ENCODE measurements at places on chromosomes 5 and 9.

DNA sequence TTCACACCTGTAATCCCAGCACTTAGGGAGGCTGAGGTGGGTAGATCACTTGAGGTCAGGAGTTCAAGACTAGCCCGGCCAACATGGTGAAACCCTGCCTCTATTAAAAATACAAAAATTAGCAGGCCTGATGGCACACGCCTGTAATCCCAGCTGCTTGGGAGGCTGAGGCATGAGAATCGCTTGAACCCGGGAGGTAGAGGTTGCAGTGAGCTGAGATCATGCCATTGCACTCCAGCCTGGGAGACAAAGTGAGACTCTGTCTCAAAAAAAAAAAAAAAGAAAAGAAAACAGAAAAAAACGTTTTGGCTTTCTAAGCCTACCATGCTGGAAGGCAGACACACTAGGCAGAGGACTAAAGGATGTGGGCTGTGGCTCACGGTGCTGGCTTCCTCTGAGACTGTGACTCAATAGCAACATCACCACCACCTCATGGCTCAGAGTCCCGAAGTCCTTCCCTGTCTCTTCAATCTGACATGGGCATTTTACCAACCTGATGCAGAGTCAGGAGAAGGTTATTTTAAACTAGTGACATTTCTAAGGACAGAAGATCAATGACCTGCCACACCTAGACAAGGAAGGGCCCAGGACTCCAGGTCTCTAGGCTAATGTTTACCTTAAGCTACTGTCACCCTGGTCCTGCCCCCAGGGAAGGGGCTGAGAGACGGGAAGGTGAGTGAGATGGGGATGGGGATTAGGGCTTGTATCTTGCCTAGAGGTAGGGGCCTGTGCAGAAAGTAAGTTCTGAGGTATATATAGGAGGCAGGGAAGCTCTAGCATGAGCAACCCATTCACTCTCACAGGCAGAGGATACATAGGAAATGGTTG lies 3.7 kb downstream of the ECSCR start:
- no peak for DNase-seq

DNA sequence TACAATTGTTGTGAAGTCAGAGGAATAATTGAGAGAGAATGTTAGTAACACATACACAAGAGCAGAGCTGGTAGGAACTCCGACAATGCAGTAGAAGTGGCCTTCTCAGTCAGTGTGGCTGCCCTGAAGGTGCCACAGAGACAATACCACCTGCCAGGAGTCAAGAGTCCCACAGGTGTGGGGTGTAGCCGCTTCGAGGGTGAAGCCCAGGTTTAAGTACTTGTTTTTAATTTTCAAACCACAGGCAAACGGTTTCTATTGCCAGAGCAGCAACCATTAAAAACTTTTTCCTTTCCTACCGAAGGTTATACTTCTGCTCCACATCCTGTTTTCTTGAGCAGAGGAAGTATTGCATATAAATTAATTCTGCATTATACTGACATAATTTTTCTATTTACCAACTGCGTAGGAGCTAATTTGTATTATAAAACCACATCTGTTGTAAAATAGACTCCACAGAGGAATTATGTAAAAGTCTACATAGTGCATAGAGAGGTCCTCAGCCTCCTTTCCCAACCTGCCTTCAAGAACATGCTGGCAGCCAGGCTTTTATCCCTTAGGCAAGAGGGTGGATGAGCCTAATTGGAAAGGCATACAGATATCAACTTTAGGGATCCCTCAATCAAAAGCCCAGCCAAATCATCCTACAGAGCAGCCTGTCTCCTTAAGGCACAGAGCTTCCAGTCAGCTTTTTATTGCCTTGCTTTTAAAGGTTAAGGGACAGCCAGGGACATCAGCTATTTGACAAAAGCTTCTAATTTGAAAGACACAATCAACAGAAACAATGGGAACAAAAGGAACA lies 12.9 kb upstream of the ACTBL2 start:
- no peak for DNase-seq

- DNase-seq: no peak
Measured at GRCh38 chr5:176846335-176847140, 36.2 kb downstream of the UNC5A start.

GRCh38 chr5:33641744-33642505 lies 201.2 kb downstream of the TARS1 start:
- DNase-seq: no peak

DNA sequence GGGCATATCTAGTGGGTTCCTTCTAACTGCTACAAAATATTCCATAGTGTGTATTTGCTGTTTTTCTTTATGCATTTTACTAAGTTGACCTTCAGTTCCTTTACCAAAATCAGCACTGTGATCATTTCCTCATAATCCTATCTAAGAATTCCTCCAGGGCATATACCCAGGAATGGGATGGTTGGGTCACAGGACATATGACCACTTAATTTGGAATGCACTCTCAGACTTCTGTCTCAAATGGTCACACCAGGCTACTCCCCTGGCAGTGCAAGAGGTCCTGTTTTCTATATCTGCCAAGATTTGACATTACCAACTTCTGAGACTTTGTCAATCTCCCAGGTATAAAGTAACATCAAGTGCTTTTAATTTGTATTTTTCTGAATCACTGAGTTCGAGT lies 63.9 kb downstream of the ADAMTS12 start:
- DNase-seq: no peak

DNA sequence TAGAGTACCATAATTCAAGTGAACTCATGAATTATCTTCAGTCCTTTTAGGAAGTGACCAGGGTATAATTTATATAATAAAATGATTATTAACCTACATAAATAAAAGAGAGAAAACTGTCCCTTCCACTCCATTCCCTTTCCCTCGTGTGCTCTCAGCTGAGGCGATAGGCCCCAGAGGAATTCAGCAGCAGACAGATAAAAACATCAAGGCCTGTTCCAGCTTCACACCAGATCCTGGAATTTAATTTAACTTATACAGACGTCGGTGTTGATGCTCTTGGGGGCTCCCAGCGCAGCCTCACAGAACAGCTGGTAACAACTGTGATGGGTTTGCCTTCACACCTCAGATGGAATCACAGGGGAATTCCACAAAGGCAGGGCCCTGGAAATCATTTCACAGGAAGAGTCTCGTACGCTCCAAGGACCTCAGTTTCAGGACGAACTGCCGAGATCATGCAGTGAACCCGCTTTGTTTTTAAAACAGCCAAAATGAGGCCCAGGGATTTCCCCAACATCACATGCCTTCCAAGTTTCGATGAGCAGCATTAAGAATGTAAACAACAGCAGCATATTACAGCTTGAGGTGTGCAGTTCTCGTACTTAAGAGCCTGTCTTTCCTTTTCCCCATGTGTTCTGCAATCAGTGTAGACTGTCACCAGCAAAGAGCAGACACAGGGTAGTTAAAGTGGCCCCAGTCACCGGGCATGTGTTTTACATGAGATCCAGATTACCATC lies 73.6 kb upstream of the ALDH1B1 start:
- no peak for DNase-seq

GRCh38 chr5:36033486-36033885 lies 33.2 kb downstream of the UGT3A2 start:
- DNase-seq: no peak

DNA sequence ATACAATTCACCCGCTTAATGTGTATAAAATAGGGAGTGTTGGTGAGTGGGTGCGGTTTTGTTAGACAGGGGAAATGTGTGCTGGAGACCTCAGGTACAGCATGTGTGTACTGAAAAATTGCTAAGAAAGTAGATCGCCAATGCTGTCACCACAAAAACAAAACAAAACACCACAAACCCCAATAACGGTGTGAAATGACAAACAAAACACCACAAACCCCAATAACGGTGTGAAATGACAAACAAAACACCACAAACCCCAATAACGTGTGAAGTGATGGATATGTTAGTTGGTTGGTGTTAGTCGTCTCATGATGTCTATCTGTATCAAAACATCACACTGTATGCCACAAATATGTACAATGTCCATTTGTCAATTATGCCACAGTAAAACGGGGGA lies 14.2 kb upstream of the GFPT2 start:
- DNase-seq: no peak

DNA sequence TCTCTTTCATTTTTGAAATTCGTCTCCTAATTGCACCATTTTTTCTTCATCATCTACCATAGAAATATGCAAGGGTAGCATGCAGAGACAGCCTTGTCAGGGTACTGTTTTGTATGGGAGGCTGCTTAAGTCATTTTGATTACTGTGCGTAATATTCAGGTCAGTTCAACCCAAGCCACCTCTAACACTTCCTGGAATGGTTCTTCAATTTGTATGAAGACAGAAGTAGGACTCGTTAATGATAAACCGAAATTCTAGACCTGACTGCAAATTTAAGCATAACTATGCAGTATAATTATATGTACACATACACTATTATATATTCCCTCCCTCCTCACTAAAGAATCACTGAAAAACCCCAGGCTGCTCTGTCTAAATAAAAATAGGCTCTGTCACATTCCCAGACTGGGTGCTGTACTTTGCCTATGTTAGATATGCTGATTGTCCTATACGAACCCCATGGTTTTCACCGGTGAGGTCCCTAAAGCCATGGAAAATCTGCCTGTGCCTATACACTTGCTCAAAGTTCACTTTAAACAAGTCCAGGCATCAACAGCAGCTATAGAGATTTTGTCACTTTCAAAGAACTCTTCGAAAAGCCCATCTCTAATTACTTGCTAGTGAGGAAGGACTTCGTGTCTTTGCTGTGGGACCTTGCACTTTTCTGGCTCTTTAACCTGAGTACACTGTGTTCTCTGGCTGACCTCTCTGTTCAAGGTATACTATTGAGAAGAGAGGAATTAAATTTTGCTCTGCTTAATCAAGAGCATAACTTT lies 352.1 kb upstream of the CD180 start:
- no peak for DNase-seq

- DNase-seq: peak; percentile 45
Measured at GRCh38 chr5:36459176-36460135, 146.9 kb upstream of the SLC1A3 start.

DNA sequence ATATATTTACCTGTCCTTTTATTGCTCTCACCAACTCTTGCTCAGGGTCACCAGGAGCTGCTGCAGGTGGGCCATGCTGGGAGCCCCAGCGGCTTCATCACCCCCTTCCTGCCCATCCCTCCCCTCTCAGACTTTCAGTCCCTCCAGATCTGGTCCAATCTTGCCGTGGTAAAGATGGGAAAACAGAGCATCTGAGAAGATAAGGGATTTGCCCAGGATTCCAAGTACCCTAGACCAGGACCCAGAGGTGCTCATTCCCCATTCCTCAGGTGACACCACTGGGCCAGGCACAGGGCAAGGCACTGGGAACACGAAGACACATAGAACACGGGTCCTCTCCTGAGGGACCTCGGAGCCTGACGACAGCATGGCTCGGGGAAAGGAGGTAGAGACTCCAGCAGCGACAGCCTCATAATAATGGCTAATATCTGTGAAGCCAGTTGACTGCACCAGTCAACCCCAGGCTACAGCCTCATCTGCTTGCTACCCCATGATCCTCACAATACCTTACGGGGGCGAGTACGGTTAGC lies 18.0 kb downstream of the TMOD1 start:
- DNase-seq: no peak

GRCh38 chr9:2816476-2817141 lies 27.3 kb downstream of the PUM3 start:
- no peak for DNase-seq

- DNase-seq: no peak
Measured at GRCh38 chr9:135906291-135907005, 898 bp downstream of the CAMSAP1 start.

DNA sequence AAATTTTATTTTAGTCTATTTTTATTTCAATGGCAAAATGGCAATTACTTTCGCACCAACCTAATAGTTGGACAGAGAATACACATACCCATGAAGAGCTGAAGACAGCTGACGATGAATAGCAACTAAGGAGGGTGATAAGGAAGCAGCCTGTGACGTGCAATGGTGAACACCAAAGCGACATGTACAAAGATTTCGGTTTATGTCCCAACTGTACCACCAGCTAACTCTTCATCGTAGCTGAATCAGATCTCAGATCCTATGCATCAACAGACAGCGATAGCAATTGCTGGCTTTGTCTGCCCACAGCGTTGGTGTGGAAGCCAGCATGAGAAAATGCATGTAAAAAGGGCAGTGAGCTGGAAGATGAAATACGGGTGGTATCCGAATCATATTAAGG lies 130.6 kb upstream of the ANKH start:
- no peak for DNase-seq

DNA sequence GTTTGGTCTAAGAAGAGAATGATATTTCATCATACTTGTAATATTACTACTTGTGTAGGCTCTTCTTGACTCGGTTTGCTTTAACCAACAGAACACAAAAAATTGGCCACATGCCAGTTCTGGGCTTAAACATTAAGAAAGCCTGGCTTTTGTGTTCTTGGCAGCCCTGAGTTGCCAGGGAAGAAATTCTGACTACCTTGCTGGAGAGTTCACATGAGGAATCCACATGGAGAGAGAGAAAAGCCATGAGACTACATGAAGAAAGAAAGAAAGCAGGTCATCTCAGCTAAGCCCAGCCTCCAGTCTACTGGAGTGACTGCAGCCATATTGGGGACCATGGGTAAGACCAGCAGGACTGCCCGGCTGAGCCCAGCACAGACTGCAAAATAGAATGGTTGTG lies 524.8 kb downstream of the RAB3C start:
- DNase-seq: no peak

DNA sequence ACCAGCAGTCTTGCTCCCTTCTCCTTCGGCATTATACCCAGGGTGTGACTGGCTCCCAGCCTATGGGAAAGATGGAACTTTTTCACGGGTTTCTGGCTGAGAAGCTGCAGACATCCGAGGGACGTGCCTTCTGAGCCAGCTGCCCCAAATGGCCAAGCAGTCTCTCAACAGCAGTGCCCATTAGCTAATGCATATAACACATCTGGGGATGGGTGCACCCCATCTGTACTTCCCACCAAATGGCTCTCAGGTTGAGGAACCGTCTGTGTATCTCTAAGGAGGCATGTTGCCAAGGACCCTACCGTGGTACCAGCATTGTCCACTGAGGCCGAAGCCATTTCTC lies 25.0 kb downstream of the C5orf15 start:
- no peak for DNase-seq

DNA sequence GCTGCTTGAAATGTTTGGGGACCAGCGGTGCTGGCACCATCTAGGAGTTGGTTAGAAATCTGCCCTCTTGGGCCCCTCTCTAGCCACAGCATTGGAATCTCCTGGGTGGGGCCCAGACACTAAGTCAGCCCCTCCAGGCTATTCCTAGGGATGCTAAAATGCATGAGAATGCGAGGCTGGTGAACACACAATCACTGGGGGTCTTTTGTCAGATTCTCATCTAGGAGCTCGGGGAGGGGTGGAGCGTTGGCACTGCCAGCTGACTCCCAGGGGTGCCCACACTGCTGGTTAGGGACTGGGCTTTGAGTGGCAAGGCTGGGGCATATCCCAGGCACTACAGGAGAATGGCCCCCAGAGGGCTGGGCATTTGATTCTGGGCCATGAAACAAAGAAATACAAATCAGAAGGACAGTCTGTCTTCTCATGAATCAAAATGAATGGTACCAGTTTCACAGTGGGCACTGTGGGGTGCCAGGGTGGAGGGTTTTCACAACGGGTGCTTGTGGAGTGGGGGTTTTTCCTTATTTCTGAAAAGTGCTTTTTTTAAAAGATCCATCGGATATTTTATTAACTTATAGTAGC lies 127.8 kb upstream of the RAPGEF1 start:
- DNase-seq: no peak
